ENCODE measurements at places on chromosomes 4 and X.

- no peak for DNase-seq
Measured at GRCh38 chr4:123304151-123304964, 92.2 kb upstream of the SPRY1 start.

- no peak for DNase-seq
Measured at GRCh38 chrX:20742106-20742505, 475.4 kb upstream of the RPS6KA3 start.

DNA sequence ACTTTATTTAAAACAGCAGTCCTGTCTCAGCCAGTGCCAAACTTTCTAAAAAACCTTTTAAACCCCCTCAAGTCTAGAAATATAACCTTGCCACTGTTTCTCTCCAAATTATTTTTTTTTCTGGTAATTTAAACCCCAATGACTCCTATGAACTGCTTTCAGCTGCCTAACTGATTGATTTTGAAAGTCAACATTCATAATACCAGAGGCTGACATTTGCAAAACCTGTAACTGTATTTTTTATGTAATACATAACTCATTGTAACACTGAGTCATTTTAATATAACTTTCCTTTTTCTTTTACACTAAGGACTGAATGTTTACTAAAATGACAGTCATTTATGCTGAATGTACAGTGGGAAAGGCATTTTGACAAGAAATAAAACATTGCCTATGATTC lies 19.1 kb upstream of the EGFL6 start:
- no peak for DNase-seq

DNA sequence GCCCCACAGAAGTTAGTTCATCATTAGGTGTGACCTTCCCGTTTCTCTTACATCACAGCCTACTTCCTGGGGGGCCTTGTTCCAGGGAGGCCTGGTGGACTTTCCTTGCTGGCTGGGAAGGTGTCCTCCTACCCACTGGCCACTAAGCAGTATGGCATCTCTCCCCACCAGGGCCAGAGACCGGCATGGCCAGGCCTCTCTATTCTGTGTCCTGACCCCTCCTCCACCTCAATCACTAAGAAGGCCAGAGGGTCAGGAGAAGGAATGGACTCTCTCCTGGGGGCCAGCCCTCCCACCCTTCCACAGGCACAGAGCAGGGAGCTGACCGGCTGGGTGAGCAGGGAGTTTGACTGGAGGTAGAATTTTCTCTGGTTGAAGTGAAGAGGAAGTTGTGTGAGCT lies 81.9 kb downstream of the PJA1 start:
- no peak for DNase-seq

GRCh38 chr4:26473893-26474292 lies 16.4 kb downstream of the CCKAR start:
- DNase-seq = no peak

All from D341Med (cell line).